ENCODE measurements at places on chromosomes 3 and 15.

- DNase-seq = no peak
These were observed 98.0 kb downstream of the GMNC start for GRCh38 chr3:190764231-190765134.

DNA sequence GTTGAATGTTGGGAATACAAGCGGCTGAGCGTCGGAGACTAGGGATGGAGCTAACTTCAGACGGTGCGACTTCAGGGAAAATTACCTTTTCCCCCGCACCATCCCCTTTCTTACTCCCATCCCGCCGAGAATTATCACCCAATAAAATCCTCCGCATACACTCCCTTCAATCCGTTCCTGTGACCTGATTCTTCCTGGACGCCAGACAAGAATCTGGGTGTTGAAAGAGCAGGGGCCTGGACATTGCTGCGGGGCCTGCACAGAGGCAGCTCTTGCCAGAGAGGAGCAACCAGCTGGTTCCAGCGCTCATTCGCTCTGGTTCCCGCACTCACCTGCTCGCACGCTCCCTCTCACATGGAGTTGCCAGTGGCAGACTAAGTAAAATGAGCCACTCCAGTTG, 241.9 kb downstream of the ALCAM start:
- no peak for DNase-seq

DNA sequence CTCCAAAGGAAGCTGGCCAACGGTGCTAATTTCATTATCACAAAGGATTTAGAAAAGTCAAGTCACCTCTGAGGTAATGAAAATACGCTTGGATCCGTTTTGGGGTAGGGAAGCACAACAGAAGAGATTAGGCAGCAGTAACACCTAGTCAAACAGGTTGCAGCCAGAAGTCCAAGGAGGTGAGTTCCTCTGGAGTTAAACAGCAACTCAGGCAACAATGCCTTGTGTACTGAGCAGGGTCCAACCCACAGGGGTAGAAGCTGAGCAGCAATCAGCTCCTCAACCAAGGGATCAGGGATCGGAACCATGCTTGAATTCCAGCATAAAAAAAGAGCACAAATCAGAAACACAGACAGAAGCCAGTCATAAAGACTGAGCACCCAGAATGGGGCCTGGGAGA, 88.1 kb upstream of the SPRED1 start:
- DNase-seq = no peak

DNA sequence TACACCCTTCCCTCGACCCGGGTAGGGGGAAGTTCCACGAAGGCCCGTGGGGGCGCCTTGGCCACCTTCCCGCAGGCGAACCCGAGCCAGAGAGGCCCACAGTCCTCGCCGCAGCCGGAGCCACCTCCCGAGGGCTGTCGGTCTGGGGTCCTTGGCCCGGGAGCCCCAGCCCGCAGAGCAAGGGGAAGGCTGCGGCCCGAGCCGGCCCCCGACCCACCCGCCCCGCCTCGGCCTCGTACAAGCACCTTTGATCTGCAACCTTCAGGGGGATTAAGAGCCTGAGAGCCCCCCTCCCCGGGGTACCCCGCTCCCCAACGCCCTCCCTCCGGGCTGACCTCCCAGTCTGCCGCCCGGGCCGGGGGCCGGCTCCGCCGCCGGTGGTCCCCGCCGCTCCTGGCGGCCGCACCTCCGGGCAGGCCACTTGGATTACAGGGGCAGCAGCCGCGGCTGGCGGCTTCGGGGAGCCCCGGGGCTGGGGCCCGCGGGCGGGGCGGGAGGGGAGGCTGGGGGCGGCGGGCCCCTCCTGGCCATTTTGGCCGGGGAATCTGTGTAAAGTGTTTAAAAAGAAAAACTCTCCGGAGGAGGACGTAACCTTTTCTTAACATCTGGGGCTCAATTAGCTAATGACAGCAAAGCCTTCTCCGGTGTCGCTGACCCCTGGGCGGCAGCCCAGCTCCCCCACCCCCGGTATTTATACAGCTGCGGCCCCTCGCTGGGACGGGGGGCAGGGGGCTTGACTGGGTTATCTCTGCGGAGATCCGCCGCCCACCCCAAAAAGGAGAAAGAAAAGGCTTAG, 40.2 kb downstream of the EPHB3 start:
- no peak for DNase-seq

DNA sequence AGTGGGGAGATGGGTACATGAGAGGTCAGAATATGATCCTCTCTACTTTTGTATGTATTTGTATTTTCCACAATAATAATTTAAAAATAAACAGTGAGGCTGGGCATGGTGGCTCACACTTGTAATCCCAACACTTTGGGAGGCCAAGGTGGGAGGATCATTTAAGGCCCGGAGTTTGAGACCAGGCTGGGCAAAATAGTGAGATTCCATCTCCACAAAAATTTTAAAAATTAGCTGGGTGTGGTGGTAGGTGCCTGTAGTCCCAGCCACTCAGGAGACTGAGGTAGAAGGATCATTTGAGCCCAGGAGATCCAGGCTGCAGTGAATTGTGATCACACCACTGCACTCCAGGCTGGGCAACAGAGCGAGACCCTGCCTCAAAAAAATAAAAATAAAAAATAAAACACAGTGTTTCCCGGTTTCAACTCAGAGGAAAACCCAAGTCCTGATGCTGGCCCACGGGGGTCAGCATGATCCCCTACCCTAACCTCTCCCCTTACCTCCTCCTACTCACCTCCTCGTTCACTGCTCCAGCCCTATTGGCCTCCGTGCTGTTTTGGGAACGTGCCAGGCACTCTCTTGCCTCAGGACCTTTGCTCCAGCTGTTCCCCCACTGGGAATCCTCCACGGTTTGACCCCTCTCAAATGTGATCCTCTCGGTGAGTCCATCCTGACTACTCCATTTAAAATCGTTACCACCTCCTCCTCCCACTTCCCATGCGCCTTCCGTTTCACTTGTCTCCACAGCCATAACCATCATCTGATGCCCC, 2.9 kb upstream of the KLHL40 start:
- DNase-seq = no peak

GRCh38 chr3:56323986-56324420, 144.3 kb downstream of the ERC2 start:
- no peak for DNase-seq

DNA sequence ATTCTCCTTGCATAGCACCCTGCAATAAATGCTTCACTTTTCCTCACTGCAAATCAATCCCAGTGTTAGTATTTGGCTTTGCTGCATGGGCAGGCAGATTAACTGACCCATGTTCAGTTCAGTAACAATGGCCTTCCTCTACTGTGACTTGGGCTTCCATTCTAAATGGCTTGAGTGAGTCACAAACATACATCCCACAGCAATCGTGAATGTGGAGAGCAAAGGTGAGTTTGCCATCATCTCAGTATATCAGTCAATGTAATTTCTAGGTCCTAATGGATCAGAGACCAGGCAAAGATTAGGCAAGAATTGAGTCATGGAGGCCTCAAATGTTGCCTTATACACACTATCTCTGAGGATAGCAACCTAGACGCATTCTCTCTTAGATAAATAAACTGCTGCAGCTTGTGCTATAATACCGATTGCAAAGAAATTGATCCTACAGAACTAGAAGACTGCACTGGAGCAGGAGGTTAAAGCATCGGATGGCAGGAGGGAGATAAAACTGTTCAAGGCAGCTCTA, 8.3 kb upstream of the ATP8B4 start:
- no peak for DNase-seq

GRCh38 chr3:117540597-117540996, 831.0 kb downstream of the TUSC7 start:
- no peak for DNase-seq

DNA sequence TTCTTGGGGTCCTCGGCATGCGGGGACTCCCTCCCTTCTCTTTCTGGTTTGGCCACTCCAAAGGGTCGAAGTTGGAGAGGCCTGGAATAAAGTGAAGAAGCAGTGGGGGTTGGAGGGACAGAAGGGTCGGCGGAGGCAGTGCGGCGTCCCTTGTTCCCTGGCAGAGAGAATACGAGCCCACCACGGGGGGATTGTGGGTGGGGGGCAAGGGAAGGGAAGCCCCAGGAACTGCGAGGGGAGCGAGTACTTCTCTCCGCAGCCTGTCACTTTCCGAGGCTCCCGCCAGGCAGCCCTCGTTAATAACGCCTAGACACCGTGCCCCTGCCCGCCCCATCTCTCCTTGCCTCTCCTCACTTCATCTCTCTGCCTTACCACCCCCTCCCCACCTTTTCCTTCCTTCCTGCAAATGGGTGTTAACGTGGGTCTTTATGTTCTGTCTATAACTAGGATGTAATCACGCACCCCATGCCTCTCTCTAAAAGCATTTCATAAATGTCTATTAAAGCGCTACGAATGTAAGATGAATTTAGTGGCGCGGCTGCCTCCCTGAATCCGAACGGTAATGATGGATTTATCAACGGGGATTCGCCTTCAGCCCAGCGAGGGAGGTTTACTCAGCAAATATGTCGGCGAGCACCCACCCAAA, 13.7 kb downstream of the NR2F2 start:
- no peak for DNase-seq

DNA sequence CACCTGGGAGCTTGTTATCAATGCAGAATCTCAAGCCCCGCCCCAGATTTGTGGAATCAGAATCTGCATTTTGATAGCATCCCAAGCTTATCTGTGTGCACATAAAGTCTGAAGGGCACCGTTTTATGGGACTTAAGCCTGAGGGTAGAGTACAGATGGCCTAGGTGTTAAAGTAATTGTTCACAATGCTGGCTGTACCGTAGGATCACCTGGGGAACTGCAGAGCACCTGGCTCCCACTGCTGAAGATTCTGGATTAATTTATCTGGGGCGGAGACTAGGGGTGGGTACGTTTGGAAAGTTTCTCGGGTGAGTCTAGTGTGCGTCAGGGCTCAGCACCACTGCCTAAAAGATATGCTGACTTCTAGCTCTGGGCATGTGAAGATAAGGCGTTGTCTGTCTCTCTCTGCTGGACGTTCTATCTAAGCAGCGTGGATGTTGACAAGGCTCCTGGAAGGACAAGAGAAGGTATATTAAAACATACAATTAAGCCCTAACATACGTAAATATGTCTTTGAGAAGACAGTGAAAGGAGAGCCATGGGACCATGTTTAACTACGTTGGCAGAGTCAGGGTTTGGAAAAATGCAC, 63.2 kb upstream of the RASGRP1 start:
- DNase-seq = no peak

GRCh38 chr3:83873550-83873949, 1085.2 kb upstream of the CADM2 start:
- no peak for DNase-seq

GRCh38 chr3:185470323-185470722, 28.5 kb downstream of the TMEM41A start:
- no peak for DNase-seq

DNA sequence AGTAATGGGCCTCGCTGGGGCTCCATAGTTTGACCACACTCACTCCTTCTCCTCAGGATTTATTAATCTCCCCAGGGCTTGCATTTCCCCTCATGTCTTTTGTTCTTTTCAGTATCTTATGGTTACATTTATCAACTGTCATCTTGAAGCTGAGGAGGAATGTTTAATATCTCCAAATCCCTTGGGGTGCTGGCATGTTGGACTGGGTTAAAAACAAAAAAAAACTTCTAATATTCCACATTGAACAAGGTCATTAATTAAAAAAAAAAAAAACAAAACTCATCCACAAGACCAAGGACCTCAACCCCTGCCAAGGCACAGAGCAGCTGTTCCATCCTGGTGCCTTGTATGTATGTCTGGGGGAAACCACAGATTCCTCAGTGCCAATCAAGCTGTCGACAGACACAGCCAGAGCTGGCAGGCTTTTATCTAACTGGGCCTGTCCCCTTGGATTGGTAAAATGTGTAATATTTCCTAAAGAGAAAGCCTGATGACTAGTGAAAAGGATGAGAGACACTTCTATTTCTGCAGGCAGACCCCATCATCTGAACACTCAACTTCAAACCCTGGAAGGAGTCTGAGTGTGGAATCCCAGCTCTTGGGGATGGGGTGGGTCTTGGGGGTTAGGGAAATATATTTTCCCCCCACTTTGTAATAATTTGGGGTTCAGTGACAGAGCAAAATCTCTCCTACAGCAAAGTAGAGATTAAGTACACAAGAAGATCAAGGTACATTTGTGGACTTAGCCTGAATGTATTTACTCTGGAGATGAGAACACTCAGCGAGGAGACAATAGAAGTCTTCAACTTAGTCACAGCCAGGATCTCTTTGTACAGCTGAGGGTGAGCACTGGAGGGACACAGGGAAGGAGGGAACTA, 69.1 kb downstream of the TTC23 start:
- DNase-seq = no peak

DNA sequence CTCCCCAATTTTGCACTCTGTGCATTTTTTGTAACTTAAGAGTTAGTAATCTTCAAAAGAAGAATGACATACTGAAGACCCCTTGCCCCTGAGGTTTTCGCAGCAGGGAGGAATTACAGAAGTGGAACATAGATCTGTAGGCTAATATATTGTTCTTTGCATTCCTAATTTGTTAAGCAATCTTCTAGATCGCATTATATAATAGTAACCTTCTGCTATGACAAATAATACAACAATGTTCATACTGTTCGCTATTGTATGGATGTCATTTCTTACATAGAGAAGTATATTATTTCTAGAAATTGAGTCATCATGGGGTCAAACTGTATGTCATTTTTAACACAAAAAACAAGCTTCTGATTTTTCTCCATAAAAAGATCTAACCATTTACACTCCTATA, 95.8 kb upstream of the TGFBR2 start:
- no peak for DNase-seq

- DNase-seq = no peak
These were observed 19.3 kb upstream of the SLC4A7 start for GRCh38 chr3:27503526-27503925.

GRCh38 chr3:71862371-71863140, 77.6 kb upstream of the PROK2 start:
- no peak for DNase-seq

DNA sequence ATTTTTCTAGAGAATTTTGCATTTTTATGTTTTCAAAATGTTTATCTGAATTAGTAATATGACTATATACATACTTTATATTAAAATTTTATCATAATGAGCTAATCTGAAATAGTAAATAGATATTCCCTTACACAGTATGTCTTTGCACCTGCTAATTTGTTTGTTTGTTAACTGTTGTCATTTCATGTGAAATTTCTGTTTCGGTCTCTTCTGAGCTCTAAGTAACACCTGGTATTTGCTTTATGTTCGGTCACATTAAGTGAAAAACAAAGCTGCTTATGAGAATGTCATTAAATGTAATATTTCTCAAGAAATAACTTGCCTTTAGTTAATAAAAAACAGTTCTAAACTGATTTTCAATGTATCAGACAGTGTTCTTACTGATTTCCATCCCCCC, 61.1 kb downstream of the FNDC3B start:
- no peak for DNase-seq

GRCh38 chr3:107514453-107514852, 8.3 kb upstream of the BBX start:
- no peak for DNase-seq

DNA sequence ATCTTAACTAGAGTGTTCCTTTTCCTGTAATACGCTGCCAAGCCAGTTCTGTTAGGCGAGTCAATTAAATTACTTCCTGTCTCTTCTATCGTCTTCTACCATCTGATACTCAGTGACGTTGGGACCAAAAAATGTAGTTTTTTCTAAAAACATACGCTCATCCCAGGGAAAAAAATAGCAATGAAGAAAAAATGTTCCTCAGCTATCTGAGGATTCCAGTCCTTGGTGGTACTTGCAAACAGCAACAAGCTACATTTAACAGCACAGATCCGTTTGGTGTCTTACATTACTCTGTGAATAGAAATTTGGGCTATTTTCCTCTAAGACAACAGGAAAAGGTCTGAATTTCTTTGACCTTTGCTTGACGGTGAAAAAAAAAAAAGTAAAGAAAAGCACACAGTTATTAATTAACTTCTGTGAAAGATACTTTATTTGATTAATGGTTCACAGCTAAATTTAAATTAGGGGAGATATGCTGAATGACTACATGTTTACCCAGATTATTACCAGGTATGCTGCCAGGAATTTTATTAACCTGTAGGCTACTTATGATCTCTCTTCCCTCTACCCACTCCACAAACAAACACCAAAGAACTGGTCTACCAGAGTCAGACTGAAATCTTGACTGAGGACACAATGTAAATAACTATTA, 254.4 kb upstream of the ZPLD1 start:
- no peak for DNase-seq

All from stimulated activated CD4-positive, alpha-beta T cell treated with anti-CD3 and anti-CD28 coated beads, Interleukin-4, amount 100 ng/mL, for 1 hour (primary cell).